ENCODE measurements at places on chromosomes 4 and X. TPM values are rescaled to one million over a fixed set of nuclear protein-coding genes. Genes with fewer than 3 reads are reported as not detected.

Gene RBMX
- 1,172 TPM for total RNA-seq

Gene CDKL2
- total RNA-seq: 2.9 TPM

Gene TRIM60
- not detected for total RNA-seq

Gene XK
- 1.0 TPM for total RNA-seq

Gene XG
- total RNA-seq: not detected

Gene AREG
- not detected for total RNA-seq

Gene LETM1
- 34.8 TPM for total RNA-seq

Gene SORBS2
- 15.7 TPM for total RNA-seq

Gene BEX2
- 45.4 TPM for total RNA-seq

Gene ADGRA3
- total RNA-seq: 87.9 TPM

Gene DHRSX
- total RNA-seq: 25.6 TPM

Gene ARL13A
- total RNA-seq: not detected

DNA sequence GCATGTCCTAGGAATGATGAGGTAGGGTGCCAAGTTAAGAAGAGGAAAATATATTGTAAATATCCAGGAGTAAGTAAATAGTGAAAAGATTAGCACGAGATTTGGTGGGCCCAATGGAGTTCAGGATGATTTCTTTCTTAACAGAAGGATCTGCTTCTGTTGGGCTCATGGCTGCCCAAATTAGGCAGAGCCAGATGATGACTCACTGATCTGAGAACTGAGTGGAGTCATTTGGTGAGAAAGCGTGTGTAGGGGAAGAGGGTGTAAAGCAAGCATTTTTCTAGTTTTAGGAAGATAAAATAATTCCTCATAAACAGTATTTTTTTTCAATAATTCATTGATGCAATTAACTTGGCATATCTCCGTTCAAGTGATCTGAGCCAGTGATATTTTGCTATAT is 1.6 kb downstream of the TBX22 start:
- DNase-seq: no peak

DNA sequence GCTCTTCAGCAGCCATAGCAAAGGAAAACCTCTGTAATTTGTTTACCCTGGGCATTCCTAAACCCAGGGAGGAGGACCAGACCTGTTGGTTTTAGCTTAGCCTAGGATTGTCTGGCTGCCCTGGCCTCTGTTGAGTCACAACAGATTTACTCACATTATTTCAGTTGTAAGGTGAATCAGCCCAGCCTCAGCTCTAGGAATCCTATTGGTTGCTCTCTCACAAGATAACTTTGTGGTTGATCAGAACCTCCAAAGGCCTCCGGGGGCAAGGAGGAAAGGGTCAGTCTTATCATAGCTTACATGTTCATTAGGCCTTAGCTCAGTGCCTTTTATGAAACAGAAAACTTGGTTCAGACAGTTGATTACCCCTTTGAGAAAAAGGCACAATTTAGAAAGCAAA is 41.0 kb downstream of the PDK3 start:
- no peak for DNase-seq

DNA sequence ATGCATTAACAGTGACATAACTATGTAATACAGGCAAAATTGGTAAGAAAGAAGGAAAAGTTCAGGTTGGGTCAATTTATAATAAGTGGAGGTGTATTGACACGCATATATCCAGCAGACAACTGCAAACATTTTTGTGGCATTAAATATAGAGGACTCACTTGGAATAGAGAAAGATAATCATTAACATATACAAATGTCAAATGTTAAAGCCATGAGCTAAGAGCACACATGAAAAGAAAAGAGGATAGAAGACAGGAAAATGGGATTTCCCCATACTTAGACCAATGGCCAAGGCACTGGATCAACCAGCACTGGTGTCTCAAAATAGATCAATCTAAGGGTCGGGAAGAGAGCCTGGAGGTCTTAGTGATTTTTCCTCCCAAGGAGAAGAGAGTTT is 187.6 kb downstream of the PDGFC start:
- DNase-seq: no peak

GRCh38 chrX:129653971-129654651 is 645 bp downstream of the APLN start:
- DNase-seq: no peak

GRCh38 chr4:136002316-136002715 is 1530.0 kb downstream of the PCDH18 start:
- DNase-seq: no peak

DNA sequence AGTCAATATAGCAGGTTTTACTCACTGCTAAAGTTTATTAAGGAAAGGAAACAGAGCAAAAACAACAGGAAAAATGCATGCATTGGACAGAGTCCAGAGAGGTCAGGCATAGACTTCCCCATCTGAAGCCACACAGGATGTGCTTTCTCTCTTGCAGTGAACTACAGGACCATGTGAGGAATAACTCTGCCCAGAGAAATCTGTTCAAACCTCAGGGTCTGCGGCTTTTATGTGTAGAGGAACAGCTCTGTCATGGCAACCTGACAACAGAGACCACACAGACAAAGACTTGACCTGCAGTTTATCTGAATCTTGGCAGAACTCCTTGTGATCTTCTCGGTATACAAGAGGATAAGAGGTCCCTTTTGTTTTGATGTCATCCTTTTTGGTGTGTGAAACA is 46.3 kb upstream of the LONRF3 start:
- no peak for DNase-seq

DNA sequence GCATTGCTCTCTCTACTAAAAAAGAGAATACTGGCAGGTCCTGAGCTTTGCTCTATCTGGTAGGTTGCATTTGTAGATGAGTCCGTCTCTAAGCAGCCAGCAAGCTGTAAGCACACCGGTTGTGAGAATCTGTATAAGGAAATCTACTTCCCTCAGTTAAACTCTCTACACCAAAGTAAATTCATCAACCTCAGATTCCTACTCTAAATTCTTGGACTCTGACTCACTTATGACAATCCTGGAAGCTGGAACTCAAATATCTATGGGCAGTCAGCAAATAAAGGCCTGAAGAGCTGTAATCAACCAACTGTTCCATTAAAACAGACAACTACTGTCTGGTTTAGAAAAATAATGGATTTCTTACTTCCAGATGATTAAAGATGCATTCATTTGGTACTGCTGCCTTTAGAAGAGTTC is 37.9 kb downstream of the FAT1 start:
- no peak for DNase-seq

DNA sequence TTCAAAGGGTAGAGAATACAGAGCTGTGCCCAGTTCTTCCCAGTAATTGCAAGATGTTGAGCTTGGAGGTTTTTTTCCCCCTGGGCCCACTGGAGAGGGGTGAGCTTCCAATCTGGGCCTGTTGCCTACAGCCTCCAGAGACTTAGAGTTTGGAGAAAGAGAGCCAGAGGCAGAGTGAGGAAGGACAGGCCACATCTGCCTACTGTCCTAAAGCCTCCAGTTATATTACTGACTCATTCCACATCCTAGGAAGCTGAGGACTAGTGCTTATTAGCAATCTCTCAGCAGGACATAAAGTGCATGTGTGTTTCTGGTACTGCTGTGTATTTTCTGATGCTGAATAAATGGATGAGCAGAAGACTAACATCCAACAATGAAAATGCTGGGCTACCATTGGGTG is 181.0 kb upstream of the MAMLD1 start:
- no peak for DNase-seq

- peak; percentile 44 for DNase-seq
These were observed 241.1 kb downstream of the AFAP1 start for GRCh38 chr4:7698584-7698983.

- DNase-seq: no peak
These were observed 2.4 kb downstream of the FAM241A start for GRCh38 chr4:112147697-112148096.

DNA sequence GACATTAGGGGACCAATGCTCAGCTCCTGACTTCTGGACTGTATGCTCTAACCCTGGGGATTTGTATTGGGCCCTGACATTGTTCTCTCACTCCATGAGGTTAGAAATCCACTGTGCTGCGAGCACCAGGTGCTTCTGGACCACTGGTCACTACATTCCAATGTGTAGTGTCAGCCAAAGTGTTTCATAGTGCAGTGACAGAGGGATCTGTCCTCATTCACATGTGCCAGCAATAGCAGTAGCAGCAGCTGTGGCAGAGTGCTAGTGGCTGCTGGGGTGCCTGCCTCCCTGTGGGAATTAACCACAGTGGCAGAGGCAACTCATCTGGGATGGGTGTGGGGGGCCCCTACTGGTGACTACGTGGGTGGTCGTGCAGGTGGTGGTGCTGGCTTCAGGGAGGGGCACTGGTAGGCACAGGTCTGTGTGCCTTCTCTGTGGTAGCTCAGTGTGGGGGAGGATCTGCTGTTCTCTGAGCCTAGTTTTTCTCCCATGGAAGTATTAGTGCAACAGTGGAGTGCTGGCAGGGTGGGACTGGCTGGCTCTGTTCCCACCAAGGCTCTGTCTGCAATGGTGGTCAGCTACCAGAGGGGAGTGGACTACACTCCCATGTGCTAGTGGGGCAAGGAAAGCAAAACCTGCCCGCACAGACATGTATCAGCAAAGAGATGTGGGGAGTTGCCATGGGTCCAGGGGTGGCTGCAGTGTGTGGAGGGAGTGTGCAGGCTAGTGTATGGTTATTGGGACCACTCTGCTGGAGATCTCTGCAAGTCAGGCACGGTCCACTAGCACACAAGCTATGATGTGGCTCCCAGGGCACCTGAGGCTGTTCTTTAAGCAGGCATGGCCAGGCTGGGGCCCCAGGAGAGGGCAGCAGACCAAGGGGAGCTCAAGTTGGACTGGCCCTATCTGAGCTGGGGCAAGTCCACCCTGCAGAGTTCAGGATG is 78.5 kb downstream of the SCLT1 start:
- no peak for DNase-seq

DNA sequence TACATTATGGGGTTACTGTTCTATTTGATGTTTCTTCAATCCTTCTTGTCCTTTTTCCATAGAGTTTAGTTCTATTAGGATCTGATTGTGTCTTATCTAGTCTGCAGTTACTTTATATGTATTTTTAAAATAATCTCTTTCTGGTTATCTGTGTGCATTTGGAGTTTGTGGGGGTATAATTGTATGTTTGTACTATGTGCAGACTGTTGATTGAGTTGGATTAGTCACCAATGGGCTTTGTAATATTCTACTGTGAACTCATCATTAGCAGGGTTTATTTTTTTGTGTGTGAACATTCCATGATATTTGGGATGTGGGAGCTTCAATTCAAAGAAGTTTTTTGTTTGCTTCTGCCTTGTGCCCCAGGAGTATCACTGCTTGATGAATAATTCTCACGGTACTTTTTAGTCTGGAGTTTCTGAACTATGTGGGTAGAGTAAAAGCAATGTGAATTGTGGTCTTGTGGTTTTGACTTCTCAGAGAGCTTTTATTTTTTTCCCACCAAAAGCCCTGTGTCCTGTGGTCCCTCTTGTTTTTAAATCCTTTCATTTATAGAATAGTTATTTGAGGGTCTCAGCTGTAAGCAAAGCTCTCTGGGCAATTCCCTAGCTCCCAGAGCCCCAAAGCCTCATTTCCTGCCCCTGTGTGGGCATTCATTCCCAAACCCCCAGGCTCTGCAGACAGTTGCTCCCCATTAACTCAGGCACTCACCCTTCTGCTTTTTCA is 127.8 kb downstream of the PHKA2 start:
- no peak for DNase-seq

DNA sequence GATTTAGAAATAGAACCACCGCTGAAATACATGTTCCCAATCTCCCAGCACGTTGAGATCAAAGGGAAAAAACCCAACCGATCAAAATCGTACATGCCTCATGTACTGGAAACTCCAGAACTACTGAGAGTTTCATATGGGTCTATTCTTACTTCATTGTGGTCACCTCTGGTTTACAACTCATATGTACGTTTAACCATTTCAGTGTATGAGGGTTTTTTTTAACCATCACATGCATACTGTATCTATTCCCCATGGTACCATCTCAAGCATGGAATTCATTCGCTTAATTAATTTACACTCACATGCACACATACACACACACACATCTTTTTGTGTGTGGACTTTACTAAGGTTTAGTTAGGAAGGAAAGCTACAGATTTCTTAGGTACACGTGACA is 46.0 kb upstream of the CLNK start:
- no peak for DNase-seq

DNA sequence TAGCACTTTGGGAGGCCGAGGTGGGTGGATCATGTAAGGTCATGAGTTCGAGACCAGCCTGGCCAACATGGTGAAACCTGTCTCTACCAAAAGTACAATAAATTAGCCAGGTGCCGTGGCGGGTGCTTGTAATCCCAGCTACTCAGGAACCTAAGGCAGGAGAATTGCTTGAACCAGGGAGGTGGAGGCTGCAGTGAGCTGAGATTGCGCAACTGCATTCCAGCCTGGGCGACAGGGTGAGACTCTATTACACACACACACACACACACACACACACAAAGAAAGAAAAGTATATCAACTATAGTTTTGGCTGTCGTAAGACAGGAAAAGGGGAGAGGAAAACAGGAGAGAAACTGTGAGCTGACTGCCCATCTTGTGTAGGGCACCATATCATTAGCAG is 171.7 kb downstream of the ADAMTS3 start:
- no peak for DNase-seq

DNA sequence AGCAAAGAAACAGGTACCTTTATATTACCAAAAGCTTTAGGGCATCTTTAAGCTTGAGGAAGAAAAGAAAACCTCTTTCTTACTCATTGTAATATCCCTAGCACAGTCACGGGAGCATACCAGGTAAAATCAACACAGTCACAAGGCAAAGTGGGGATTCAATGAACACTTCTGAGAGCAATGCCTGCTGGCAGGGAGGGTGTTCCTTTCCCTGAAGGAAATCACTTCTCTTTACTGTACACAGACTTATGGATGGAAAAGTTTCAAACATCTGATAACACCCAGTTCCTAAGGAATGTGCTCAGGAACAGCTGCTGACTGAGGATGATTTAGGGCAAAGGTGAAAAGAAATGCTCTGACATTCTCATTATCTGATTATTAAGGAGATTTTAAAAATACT is 94.8 kb downstream of the MAML3 start:
- DNase-seq: no peak

DNA sequence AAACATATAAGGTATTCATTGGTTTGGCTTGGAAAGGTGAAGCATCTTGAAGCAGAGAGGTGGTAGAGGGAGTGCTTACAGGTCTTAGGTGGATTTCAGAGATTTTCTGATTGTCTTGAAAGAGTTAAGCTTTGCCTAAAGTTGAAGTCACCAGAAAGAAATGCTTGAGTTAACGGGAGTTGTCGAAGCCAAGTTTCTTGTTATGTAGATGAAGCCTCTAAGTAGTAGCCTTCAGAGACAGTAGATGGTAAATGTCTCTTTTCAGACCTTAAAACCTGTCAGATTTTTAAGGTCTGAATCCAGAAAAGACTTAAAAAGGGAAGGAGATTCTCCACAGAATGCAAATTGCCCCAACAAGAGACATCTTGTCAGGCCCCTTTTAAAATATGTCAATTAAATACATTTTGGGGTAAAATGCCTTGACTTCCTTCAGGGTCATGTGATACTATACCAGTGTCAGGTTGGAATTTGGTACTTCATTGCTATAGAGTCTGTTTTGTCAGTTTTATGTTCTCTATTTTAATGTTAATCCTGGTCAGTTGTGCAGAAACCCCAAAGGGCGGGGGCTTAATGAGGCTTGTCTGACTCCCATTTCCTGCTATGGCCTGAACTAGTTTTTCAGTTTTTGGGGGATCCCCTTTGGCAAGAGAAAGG is 81.0 kb downstream of the PCDH18 start:
- no peak for DNase-seq

GRCh38 chr4:82439088-82439487 is 8.7 kb downstream of the ENOPH1 start:
- DNase-seq: no peak
